ENCODE measurements at places on chromosomes 7 and 10.

DNA sequence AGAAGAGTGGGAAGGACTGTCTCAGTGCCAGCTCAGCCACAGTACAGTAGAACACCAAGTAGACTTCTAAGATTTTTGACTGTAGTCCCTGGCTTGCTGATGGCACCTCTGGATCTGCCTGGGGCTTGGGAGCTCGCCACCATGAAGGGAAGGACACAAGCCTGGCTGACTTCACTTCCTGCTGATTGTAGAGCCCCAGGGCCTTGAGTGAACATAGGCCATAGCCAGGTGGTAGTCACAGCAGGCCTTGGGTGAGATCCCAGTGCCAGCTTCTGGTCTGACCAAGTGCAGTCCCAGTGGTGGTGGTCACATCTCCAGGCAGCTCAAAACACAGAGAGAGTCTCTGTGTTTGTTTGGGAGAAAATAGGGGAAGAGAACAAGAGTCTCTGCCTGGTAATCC lies 57.6 kb upstream of the HBP1 start:
- no peak for DNase-seq

GRCh38 chr10:96673318-96674099 lies 46.8 kb downstream of the PIK3AP1 start:
- no peak for DNase-seq

- DNase-seq = no peak
Measured at GRCh38 chr7:2668401-2668800, 19.6 kb upstream of the AMZ1 start.

- DNase-seq = no peak
Measured at GRCh38 chr7:9231630-9232121, 798.3 kb downstream of the NXPH1 start.

GRCh38 chr10:123614888-123615287 lies 51.3 kb upstream of the GPR26 start:
- DNase-seq = peak; percentile 76

DNA sequence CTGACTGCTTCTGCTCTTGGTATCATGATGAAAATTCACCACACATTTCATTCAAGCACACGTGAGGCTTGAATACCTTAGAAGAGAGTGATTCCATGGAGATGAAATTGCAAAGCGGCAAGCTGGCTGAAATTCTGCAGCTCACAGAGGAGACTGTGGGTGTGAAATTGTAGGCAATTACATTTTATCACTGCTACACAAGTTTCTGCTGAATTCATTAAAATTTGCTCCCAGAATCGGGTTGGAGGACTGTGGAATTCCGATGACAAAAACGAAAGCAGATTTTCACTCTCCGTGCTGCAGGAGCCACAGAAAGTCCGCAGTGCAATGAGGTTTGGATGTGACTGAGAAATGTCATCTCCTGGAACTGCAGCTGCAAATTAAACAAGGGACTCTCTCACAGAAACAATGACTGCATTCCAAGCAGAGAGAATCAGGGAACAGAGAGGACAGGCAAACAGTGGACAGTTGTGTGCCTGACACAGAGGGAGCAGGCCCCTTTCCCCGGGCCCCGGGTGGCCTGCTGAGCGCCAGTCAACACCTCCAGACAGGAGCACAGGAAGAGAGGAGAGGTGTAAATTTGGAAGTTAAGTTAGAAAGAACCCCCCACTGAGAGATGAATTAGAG lies 109.1 kb downstream of the C10orf90 start:
- no peak for DNase-seq

DNA sequence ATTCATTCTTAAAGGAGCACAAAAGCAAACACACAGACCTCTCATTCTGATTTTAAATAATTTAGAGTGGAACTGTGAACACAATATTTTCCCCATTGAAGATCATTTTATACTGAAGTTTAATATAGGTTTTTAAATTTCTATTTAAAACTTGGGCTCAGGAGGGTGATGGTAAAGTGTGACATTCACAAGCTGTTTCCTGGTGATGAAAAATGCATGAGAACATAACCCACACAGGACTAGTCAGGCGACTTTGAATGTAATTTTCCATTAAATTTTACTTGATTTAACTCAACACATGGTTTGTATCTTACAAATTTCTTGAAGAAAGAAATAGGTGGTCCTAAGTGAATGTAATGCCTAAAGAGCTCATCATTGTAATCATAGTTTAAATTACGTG lies 143.6 kb downstream of the CDK14 start:
- DNase-seq = no peak

GRCh38 chr7:525740-526139 lies 6.1 kb upstream of the PDGFA start:
- no peak for DNase-seq

- DNase-seq = no peak
Measured at GRCh38 chr7:452226-452751, 67.4 kb downstream of the PDGFA start.

GRCh38 chr10:43125274-43125845 lies 12.9 kb upstream of the CSGALNACT2 start:
- peak; percentile 14 for DNase-seq

GRCh38 chr7:4247106-4247876 lies 434.8 kb upstream of the FOXK1 start:
- no peak for DNase-seq

GRCh38 chr7:92652536-92652935 lies 62.3 kb upstream of the FAM133B start:
- no peak for DNase-seq

DNA sequence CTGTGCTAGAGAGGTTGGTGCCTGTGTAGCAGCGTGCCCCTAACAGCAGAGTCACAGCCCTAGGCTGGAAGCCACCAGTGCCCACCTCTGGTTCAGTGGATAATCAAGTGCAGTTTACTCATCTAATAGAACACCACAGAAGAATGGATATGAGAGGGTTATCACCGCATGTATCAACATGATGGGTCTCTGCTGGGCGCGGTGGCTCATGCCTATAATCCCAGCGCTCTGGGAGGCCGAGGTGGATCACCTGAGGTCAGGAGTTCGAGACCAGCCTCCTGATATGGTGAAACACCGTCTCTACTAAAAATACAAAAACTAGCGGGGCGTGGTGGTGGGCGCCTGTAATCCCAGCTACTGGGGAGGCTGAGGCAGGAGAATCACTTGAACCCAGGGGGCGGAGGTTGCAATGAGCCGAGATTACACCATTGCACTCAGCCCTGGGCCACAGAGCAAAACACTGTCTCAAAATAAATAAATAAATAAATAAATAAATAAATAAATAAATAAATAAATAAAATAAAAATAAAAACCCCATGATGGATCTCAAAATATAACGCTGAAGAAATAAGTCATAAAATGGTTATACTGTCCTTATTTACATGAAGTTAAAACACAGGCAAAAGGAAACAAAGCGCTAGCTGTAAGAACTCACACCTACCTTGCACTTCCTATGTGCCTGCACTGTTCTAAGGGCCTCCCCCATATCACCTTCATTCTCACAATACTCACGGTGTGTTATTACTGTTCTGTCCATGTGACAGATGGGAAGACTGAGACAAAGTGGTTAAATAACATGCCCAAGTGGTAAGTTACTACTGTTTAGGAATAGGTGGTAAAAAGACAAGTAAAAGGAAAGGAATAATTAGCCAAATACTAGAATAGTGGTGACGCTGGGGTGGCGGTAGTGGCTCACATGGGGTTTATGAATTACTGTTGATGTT lies 70.9 kb downstream of the AMZ1 start:
- no peak for DNase-seq

GRCh38 chr10:119061352-119061751 lies 19.3 kb downstream of the EIF3A start:
- no peak for DNase-seq

DNA sequence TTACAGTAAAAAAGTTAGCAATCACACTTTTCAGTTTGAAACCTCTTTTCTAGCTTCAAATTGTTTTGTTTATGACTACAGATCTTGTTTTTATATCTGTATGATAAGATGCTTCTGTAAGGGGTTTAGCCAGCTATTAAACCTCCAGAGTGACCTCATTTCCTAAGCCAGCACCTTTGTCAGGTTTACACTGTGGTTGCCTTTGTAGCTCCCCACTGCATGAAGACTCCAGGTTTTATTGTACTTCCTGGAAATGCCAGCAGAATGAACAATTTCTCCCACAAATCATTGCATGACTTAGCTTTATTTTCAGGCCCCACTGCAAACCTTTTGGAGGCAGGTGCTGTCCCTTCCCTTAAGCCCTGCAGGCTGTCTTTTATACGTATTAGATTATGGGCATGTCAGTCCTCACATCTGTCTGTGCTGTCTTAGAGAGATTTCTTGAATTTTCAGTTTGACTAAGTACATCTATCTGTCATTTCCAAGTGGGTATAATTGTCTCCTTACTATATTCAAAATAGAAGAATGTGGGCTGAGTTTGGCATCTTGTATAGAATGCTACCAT lies 8.2 kb upstream of the AGR3 start:
- no peak for DNase-seq

GRCh38 chr7:141220263-141220880 lies 146.5 kb downstream of the TMEM178B start:
- no peak for DNase-seq
